AG04450 (cell line): ENCODE measurements at places on chromosomes 5 and 9.

GRCh38 chr5:76679231-76679630 lies 36.7 kb upstream of the F2R start:
- DNase-seq, result no peak

DNA sequence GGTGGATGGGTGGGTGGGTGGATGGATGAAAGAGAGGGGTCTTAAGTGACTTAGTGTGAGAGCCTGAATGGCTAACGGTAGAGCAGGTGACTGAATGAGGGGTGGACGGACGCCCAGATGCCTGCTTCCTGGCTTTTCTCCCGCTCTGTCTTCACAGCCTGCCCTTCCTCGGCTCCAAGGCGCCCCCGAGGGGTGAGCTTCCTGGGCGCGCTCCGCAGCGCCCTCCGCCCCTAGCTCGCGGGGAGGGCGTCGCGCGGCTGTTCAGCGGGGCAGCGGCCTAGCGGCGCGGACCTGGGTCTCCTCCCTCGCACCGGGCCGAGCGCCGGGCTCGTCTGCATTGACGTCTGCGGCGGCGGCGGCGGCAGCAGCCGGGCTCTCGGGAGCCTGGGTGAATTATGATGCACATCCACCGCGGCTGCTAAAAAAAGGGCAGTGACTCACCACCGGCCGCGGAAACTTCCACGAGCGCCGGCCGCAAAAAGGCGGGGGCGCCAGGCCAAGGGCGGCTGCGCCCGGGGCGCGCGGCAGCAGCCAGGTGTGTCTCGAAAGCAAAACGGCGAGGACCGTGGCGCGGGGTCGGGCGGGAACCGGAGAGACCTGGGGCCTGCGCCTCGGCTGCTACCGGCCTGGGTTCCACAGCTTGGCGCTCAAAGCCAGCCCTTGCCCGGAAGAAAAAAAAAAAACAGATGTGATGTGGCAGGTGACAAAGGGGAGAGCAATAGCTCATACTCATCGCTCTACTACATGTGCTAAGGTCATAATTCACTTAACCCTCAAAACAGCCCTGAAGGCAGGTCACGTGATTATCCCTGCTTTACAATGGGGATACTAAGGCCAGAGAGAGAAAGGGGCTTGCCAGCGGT lies 143.0 kb upstream of the ADRA1B start:
- DNase-seq, result peak; percentile 46

DNA sequence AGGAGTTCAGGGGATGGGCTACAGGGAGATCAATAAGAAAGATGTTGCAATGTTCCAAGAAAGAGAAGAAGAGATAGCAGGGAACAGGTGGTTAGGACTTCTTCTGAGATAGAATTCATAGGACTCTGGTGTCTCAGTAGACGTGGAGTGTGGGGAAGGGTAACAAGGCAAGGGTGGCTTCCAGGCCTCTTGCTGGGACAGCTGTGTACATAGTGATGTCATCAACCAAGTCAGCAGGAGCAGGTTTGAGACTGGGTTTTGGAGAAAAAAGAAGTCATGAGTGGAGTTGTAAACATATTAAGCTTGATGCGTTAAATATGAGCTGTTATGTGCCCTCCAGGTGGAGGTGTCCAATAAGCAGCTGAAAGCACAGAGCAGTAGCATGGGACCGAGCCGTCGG lies 211.8 kb upstream of the RASEF start:
- DNase-seq, result no peak

GRCh38 chr9:124602204-124602603 lies 95.0 kb upstream of the NR5A1 start:
- DNase-seq, result no peak

- DNase-seq, result no peak
Observed at GRCh38 chr9:15469406-15469805, 41.4 kb downstream of the PSIP1 start.
